Ovary (tissue), 10 donors: ENCODE measurements at places on chromosomes 3 and 15. TPM values are rescaled to one million over a fixed set of nuclear protein-coding genes. Genes with fewer than 3 reads are reported as not detected.

Gene CDHR4
- 3.1 TPM for total RNA-seq

Gene PRTG
- total RNA-seq: 7.7 TPM

Gene TNFAIP8L3
- 24.1 TPM for total RNA-seq

Gene DUOXA1
- 0.40 TPM for total RNA-seq

Gene KCNMB3
- 1.6 TPM for total RNA-seq

Gene LARP6
- 31.9 TPM for total RNA-seq

Gene ZWILCH
- total RNA-seq: 5.6 TPM

Gene SENP5
- 27.5 TPM for total RNA-seq

Gene PARP15
- total RNA-seq: 0.33 TPM

Gene POLQ
- total RNA-seq: 0.24 TPM

Gene CYP1A2
- 0.23 TPM for total RNA-seq
